ENCODE measurements at places on chromosomes 16 and 17.

GRCh38 chr17:65163990-65164495 is 26.9 kb downstream of the RGS9 start:
- DNase-seq: no peak

DNA sequence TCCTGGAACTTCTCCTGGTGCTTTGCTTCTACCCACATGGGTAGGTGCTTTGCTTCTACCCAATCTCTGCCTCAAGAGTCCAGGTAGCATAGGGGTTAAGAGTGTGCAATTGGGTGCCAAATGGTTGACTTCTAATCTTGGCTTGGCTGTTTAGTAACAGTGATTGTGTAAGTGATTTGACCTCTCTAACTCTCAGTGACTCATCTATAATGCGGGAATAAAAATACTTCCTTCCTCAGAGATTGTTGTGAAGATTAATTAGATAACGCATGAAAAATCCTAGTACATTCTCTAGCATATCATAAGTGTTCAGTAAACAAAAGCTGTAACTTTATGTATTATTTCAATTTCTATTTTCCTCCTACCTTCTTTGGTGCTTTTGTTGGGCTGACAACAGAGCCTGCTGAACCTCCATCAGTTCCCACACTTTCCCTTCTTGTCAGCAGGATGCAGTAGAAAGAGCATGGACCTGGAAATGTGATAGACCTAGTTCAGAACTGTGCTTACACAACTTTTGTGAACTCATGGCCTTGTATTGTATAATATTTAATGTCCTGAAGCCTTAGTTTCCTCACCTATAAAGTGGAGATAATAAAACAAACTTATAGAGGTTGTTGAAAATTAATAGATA is 72.9 kb upstream of the SMIM36 start:
- no peak for DNase-seq

- peak; percentile 89 for DNase-seq
Observed at GRCh38 chr17:19384723-19385391, 2.1 kb downstream of the MFAP4 start.

DNA sequence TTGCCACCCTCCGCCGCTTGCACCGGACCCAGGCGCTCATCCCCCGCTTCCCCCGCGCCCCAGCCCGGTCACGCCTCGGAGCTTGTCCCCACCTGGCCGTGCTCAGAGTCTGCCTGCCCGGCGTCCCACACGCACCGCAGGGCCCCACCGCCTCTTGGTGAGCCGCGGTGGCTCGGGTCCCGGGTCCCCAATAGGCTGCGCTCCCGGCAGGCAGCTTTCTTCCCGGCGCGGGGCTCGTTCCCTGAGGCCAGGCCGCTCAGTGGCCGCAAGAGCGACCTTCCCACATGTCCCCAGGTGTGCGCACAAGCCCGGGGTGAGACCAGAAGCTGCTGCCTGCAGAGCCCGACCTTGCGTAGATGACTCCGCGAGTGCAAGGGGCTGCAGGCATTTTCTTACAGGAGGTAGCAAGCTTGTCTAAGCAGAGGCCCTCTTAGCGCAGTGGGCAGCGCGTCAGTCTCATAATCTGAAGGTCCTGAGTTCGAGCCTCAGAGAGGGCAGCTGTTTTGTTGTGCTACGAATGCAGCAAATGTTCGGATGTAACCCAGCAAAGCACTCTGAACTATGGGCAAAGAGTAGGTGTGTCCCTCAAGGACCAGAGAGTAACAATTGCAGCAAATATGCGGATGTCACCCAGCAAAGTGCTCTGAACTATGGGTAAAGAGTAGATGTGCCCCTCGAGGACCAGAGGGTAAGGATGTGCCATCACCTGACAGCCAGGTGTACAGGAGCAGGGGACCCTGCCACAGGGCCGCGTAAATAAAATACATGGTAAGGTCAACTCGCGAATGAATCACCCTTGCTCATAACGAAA is 15.6 kb downstream of the TLE7 start:
- DNase-seq: peak; percentile 17

DNA sequence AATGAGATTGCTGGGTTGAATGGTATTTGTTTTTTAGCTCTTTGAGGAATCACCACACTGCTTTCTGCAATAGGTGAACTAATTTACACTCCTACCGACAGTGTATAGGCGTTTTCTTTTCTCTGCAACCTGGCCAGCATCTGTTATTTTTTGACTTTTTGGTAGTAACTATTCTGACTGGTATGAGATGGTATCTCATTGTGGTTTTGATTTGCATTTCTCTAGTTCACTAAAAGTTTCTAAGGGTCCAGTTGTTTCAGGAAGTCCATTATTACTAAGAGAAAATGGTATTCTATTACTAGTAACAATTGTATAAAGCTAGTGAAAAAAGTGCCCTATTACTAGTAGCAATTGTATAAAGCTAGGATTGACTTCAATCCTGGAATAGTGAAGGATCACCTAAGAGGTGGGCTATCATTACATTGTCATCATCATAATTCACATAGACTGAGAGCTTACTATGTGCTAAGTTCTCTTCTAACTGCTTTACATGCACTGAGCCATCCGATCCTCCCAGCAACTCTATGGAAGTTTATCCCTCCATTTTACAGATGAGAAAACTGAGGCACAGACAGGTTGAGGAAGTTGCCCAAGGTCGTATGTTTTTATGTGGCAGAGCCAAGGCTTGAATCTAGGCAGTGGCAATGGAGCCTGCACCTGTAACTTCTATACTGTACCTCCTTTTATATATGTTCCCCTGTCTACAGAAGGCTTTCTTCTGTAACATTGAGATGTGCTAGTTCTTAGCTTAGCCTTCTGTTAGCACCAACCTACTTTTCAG is 13.4 kb upstream of the SMIM36 start:
- DNase-seq: no peak

GRCh38 chr17:81719410-81720266 is 7.6 kb downstream of the SLC25A10 start:
- no peak for DNase-seq

DNA sequence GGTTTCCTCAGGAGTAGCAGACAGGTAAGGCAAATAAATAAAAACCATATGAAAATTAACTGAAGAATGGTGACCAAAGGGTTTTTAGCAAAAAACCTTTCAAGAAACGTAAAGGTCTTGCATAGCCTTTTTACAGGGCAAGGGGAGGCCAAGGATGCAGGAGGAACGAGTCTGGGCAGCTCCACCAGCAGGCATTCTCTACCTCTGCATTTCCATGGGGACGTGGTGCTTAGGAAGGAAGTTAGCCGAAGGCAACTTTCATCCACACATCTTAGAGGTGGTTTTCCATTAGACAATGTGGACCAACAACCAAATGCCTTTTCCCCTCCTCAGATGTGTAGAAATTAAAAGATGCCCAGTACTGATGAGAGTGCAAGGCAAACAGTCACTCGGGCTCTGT is 20.7 kb downstream of the TOM1L2 start:
- DNase-seq: no peak

DNA sequence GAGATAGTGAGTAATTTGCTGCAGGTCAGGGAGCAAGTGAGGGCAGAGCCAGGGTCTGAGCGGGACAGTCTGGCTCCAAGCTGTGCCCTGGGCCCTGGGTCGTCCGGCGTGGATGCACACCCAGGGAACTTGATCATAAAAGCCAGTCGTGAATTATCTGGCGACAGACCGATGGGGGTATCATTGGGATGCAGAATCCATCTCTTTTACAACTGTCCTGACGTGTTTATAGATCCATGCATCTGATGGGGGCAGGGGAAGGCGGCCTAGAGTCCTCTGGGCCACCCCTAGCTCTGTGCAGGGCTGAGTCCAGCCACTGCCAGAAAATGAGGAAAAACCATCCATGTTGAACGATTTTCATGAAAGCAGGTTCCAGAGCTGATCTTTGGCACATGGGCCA is 332.8 kb downstream of the C16orf95 start:
- no peak for DNase-seq

DNA sequence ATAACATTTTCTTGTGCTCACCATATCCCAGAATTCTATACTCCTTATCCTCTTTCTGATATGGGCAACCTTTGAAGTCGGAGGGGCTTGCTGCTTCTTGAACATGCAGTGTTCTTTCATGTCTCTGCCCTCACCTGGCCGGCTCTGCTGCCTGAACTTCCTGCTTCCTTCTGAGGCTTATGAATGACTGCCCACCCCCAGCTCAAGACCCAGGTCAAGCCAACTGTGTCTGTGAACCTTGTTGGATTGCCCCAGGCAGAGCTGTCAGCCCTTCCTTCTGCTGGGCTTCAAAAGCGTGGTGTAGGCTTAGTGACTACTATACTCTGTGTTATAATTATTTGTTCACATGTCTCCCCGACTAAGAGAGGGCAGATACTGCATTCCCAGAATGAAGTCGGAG is 506.5 kb downstream of the HS3ST4 start:
- no peak for DNase-seq

- no peak for DNase-seq
Observed at GRCh38 chr17:75631353-75631752, 1.9 kb upstream of the SMIM5 start.

DNA sequence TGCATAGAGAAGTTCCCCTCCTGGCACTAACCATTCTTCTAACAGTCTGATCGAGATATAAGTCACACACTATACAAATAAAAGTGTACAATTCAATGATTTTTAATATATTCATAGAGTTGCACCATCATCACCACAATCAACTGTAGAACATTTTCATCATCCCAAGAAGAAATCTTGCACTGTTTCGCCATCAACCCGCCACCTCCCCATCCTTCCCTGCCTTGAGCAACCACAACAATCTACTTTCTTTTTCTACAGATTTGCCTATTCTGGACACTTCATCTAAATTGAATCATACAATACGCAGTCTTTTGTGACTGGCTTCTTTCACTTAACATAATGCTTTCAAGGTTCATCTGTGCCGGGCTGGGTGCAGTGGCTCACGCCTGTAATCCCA is 33.0 kb upstream of the GUCY2D start:
- no peak for DNase-seq

DNA sequence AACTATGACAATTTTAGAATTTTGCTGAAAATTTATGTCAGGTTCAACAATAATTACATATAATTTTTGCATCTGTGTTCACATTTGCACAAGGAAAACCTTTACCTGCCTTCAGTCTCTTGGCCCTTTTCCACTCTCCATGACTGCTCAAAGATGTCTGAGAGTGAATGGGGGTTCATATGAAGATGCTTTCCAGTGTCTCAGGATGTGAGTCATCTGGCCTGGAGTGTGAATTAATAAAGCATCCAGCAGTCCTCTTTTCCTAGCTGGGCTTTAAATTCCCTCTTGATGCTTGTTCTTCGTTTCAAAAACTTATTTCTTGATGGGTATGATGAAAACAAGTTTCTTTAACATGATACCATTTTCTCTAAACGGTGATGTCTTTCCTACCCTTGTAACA is 99.9 kb downstream of the CDK5R1 start:
- peak; percentile 58 for DNase-seq

DNA sequence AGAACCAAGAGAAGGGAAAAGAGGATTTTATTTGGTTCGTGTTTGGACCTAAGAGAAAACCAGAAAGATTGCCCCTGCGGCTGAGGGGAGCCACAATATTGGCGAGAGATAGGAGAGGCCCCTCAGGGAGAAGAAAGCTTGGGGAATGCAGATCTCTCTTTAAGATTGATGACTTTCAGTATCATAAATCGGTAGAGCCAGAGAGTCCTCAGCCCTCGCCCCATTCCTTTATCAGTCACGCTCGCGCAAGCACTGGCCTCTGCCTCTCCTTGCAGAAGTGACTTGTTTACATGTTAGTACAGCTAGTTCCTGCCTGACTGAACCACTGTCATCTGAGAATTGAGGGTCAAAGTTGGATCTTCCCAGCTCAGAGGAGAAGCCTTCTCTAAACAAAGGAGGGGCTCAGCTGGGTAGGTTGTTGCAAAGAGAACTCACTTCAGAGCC is 21.5 kb upstream of the KRT19 start:
- DNase-seq: no peak

GRCh38 chr17:64529221-64529620 is 22.4 kb downstream of the CEP95 start:
- DNase-seq: no peak

- DNase-seq: no peak
Observed at GRCh38 chr16:68907297-68907696, 64.0 kb downstream of the TANGO6 start.

GRCh38 chr16:1713331-1713730 is 7.3 kb downstream of the MAPK8IP3 start:
- DNase-seq: no peak

DNA sequence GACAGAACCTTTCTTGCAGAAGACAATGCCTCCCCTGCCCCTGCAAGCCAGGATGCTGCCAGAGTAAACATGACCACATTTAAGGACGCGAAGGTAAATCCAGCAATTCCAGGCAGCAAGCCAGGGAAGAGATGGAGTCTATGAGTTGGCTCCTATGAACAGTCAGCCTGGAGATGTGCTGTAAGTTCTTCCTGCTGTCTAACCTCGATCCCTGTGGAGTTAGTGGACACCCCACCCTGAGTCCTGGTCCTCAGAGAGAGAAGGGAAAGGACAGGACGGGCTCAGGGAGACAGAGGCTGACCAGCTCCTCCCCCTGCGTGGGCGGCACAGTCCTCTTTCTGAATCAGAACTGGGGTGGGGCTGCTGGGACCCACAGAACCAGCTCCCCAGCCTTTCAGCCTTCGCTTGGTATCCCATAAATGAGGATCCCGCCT is 24.9 kb downstream of the CDC42EP4 start:
- no peak for DNase-seq

- no peak for DNase-seq
Observed at GRCh38 chr16:53558710-53559109, 55.7 kb upstream of the AKTIP start.

DNA sequence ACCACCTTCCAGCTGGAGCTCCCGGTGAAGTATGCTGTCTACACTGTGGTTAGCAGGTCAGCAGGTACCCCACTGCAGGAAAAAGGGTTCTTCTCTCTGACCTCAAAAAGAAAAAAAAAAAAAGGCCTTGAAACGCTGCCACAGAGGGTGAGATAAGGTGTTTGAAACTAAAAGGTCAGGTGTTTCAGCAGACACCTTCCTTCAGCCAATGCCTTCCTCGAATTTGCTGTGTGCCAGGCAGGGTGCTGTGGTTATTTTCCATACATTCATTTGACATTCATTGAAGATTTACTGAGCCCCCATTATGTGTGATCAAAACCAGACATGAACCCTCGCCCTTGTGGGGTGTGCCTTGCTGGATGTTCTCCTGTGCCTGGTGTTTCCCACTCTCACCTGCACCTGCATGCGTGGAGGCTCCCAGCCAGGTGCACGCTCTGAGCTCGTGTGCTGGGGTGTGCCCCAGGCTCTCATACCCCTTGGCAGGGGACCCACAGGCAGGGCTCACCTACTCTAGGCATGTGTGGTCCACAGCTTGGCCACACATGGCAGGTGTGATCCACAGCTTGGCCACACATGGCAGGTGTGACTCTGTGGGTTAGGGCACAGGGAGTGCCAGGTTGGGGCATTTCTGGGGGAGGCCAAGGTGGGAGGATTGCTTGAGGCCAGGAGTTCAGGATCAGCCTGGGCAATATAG is 15.8 kb upstream of the ITGAD start:
- DNase-seq: no peak

DNA sequence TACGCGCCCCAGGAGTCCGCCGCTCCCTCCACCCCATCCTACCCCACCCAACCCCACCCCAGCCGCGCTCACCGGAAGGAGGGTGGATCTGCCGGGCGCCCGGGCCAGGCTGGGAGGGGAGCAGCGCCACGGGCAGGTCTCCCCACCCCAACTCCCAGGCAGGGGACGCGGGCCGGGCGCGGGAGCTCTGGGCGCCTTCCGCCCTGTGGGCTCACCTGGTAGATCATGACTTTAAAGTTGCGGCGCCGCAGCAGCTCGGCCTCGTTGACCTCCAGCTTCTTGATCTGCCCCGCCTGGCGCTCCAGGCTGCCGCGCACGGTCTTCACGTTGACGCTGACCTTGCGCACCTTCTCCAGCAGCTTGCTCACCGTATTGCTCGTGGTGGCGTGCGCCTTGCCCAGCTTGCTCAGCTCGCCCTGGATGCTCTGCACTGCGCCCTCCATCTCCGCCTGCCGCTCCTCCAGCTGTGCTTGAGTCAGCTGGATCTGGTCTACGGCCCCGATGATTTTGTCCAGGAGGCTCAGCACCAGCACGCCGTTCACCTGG is 571 bp downstream of the CAVIN1 start:
- no peak for DNase-seq
